CD4-positive, alpha-beta T cell treated with Interleukin-17A for 1 hour (primary cell): ENCODE measurements at places on chromosomes 5 and 9.

DNA sequence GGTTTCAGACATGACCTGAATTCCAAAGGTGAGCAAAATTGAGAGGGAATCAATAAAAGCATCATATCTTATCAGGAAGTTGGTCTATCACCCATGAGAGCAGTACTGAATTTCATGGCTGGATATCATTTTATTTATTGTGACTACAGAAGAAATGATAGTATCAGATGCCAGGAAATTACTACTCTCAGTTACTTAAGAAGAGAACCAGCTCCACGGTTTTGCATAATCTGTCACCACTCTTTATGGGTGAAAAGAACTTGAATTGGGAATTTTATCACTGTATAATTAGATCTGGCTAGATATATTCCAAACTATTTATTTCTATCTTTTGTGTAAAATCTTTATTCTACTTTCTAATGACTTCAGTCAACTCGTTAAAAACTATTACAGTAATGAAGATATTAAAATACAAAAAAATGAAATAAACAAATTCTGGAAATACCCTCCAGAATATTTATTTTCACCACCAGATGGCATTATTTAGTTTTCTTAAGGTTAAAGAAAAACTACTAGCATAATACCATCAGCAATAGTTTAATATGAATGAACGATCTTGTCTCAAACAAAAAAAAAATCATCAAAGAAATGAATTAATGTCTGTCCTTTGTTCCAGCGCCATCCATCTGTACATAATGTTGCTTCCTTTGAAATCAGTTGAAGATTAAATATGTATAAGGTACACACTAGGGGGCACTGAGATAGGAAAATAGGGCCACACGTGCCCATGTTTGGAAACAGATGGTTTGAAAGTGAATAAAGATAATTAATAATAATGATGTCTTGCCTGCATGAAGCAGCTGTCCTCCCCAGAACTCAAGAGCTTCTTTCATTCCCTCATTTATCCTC, 84.7 kb upstream of the SLCO6A1 start:
- DNase-seq = peak; percentile 13

DNA sequence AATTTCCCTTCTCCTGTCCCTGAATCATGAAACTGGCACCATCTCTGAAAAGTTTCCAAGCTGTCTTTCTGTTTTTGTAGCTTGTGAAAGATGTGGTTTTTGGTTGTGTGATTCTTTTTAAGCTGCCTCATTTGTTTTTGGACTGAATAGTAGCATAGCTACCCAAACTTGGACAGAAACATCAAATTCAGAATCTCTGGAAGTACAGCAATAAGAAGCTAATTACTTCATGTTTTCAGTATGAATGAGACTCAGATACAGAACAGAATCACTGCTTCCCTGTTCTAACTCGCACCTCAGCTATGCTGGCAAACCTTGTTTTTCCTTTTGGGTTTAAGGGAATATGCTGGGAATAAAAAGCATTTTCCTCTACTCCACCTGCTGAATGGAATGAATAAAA, 101.0 kb downstream of the FGF1 start:
- no peak for DNase-seq

GRCh38 chr5:150270541-150271295, 18.9 kb downstream of the CAMK2A start:
- no peak for DNase-seq

DNA sequence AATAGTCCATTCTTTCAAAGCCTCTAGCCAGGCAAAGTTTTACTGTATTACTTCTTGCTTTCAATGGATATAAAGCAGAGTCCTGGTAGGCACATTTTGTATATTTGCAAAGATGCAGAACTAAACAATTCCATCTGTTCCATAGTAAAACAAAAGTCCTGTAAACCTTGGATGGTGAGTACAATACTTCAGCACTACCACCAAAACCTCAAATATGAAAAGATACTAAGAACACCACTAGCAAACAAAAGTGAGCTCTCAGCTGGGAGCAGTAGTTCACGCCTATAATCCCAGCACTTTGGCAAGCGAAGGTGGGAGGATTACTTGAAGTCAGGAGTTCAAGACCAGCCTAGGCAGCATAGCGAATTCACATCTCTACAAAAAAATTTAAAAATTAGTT, 195.0 kb downstream of the MSX2 start:
- DNase-seq = no peak

DNA sequence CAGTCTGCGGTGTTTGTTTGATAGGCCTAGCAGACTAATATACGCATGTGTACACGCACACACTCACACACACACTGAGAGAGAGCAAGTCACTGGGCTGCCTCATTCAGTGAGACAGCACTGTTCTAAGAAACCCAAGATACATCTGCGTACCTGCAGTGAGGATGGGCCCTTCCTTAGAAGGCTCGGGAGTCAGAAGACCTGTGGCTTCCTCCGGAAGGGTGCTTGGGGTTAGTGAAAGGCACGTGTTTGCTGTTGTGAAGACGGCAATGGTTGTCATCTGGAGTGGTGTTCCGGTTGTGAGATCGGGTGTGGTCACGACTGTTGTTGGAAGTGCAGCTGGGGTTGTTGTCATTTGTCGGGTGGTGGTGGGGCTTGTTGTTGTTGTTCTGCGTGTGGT, 11.7 kb downstream of the TIMD4 start:
- DNase-seq = peak; percentile 22
